Peyer's patch (tissue), 4 donors: ENCODE measurements at places on chromosomes 16 and 17. TPM values are rescaled to one million over a fixed set of nuclear protein-coding genes. Genes with fewer than 3 reads are reported as not detected.

The GNG13 gene
- 1.9 TPM for total RNA-seq

The ZNF385C gene
- total RNA-seq, result not detected

The KCNH4 gene
- total RNA-seq, result not detected

DNA sequence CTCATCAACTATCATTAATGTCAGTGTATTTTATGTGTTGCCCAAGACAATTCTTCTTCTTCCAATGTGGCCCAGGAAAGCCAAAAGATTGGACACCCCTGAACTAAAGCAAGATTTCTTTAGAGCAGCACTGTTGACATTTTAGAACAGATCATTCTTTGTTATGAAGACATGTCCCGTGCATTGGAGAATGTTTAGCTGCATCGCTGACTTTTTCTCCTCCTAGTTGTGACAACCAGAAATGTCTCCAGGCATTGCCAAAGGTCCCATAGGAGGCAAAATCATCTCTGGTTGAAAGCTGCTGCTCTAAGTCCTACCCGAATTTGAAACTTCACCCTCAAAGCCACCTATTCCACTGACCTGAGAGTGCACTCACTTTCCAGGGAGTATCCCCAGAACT lies 62.7 kb upstream of the IRX6 start:
- no peaks in the 10 kb centered on the region for H3K36me3 ChIP-seq
- H3K27me3 ChIP-seq, result no peaks in the 10 kb centered on the region
- no peak overlapping the region for H3K4me3 ChIP-seq
- no peak overlapping the region for H3K27ac ChIP-seq

- H3K27ac ChIP-seq, result no peak overlapping the region
- H3K4me3 ChIP-seq, result no peak overlapping the region
- H3K27me3 ChIP-seq, result no peaks in the 10 kb centered on the region
- H3K4me1 ChIP-seq, result peaks cover 11% of the 10 kb centered on the region
- no peak for DNase-seq
Observed at GRCh38 chr17:40153603-40154236, 13.4 kb downstream of the CASC3 start.

GRCh38 chr16:57997176-57997527 lies 3.3 kb downstream of the ZNF319 start:
- no peak overlapping the region for H3K4me3 ChIP-seq
- no peak overlapping the region for H3K27ac ChIP-seq
- no peaks in the 10 kb centered on the region for H3K27me3 ChIP-seq
- H3K36me3 ChIP-seq, result no peaks in the 10 kb centered on the region
- no peak for DNase-seq
- peaks cover 7% of the 10 kb centered on the region for H3K4me1 ChIP-seq

DNA sequence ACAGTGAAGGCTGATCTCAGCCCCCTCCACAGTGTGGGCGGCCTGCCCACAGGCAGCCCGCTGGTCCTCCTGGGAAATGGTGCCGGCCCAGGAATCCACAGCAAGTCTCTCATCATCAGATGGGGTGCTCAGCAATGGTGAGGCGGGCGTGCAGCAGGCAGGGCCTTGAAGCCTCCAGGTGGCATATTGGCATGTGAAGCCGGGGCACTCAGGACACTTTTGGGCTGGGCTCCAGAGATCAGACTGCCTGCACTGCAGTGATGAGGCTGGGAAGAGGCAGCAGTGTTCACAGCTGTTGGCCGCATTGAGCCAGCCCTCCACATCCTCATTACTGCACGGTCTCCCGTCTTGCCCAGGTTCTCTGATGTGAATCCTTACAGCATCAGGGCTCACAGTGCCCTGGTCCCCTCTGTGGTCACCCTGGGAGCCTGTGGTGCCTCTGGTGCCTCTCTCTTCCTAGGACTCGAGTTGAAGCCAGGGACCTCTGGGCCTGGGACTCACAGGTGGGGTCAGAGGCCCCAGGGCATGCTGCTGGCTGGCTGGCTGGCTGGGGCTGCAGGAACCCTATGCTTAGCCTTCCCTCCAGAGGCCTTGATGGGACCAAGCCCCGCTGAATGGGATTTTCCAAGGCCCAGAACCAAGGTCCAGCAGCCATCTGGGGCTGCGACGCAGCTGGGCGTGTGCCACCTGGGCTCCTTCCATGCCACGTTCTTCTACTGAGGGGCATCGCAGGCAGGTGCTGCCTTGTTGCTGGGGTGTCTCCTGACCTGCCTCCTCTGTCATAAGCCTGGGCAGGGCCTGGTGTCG lies 48.6 kb downstream of the TNFRSF13B start:
- no peaks in the 10 kb centered on the region for H3K4me1 ChIP-seq
- H3K27me3 ChIP-seq, result no peaks in the 10 kb centered on the region
- DNase-seq, result peak; percentile 41

DNA sequence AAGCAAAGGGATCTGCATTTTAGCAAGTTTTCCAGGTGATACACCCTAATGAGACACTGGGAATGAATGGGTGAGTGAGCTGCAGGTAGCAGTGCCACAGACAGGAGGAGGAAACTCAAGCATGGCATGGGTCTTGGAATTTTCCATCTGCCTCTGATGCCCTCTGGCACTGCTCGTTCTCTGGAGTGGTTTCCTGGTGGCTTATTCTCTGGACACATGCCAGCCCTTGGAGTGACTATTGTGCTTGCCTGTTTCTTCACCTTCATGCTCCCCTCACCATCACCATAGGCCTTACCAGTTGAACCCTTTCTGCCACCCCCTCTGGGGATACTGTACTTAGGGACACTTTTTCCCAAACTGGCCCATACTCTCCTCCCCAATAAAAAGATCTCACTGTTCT lies 1.6 kb downstream of the COASY start:
- peak overlapping the region; percentile 68 for H3K4me3 ChIP-seq
- H3K27me3 ChIP-seq, result no peaks in the 10 kb centered on the region
- DNase-seq, result no peak
- H3K4me1 ChIP-seq, result peaks cover 36% of the 10 kb centered on the region
- H3K36me3 ChIP-seq, result peaks cover 31% of the 10 kb centered on the region

DNA sequence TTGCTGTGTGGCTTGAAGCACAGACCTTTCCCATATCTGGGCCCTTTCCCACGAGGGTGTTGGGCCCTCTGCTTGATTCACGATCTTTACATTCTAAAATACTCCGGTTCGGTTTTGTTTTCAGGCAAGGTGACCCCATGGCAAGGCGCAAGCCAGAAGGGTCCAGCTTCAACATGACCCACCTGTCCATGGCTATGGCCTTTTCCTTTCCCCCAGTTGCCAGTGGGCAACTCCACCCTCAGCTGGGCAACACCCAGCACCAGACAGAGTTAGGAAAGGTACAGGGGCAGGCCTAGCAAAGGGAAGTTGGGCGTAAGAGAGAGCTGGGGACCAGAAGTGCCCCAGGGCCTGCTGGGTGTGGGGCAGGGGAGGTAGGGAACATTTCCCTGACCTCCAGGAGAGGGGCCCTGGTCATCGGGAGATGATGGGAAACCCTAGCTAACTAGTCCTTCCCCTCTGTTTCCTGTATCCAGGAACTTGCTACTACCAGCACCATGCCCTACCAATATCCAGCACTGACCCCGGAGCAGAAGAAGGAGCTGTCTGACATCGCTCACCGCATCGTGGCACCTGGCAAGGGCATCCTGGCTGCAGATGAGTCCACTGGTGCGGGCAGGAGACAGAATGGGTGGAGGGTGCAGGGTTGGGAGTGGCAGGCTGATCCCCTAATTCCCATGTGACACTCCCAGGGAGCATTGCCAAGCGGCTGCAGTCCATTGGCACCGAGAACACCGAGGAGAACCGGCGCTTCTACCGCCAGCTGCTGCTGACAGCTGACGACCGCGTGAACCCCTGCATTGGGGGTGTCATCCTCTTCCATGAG lies 1.4 kb downstream of the ALDOA start:
- H3K4me1 ChIP-seq, result no peaks in the 10 kb centered on the region
- no peak for DNase-seq
- H3K27me3 ChIP-seq, result no peaks in the 10 kb centered on the region
- no peaks in the 10 kb centered on the region for H3K36me3 ChIP-seq
- peak overlapping the region; percentile 87 for H3K4me3 ChIP-seq

- no peaks in the 10 kb centered on the region for H3K36me3 ChIP-seq
- DNase-seq, result peak; percentile 93
- H3K27ac ChIP-seq, result peak overlapping the region; percentile 70
- no peak overlapping the region for H3K4me3 ChIP-seq
- H3K4me1 ChIP-seq, result peaks cover 27% of the 10 kb centered on the region
- H3K27me3 ChIP-seq, result no peaks in the 10 kb centered on the region
Observed at GRCh38 chr16:21646721-21647561, 5.5 kb downstream of the IGSF6 start.
